Activated T-cell treated with anti-CD3 and anti-CD28 coated beads for 24 hours (primary cell): ENCODE measurements at places on chromosomes 2 and 18.

DNA sequence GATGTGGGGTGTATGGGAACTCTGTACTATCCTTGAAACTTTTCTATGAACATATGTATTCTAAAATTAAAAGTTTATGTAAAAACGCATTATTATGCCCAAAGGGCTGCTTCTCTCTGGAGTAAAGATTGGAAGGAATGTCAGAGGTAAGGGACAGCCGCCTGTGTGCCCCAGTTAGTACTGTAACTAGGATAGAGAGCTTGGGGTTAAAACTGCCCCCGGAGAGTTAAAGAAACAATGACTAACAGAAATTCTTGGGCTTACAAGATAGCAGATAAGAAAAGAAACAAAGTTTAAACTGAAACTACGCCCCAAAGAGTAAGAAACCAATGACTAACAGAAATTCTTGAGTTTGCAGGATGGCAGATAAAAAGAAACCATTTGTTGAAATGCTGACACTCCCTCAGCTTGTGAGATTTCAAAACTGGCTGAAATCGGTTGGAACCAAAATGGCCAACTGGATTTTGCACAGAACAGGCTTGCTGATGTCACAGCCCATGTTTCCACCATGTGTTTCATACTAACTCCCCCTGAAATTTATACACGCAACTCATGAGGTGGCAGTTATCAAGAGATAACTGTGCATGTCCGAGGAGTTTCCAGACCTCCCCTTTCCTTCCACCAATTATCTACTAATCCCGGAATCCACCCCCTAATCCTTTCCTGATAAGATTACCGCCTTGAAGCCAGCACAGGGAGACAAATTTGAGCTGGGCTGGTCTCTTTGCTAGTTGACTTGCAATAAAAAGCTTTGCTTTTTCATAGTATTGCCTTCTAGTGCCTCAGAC lies 8.7 kb upstream of the TXNDC2 start:
- no peak for DNase-seq

- DNase-seq = no peak
Measured at GRCh38 chr2:11257078-11257477, 87.4 kb downstream of the ROCK2 start.

DNA sequence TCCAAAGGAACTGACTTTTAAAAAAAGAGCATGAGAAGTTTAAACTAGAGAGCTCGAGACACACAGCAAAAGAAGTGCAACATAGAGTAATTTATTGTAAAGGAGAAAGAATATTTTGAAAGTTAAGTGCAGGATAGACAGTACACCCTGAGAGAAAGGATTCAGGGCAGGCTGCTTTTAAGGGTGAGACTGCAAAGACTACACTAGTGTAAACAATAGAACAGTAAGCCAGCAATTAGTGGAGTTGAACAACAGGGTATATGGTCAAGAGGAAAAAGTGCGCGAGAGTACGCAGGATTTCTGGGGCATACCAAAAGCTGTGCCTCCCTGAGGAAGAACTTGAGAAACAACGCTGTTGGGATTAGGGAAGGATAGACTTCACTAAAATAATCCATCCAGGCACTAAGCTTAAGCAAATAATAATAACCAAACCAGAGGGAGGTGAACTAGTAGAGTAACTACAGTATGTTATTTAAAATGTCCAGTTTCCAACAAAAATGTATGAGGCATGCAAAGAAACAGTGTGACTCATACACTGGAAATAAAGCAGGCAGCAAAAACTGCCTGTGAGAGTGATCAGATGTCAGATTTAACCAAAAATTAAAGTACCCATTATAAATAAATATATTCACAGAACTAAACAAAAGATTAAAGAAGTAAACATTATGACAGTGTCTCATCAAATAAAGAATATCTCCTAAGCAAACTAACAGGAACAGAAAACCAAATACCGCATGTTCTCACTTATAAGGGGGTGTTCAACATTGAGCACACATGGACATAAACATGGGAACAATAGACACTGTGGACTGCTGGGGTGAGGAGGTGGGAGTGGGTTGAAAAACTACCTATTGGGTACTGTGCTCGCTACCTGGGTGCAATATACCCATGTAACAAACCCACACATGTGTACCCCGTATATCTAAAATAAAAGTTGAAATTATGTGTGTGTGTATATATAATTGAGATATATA lies 40.5 kb upstream of the EMILIN2 start:
- DNase-seq = no peak

GRCh38 chr2:100292022-100292580 lies 30.2 kb downstream of the LONRF2 start:
- peak; percentile 37 for DNase-seq

DNA sequence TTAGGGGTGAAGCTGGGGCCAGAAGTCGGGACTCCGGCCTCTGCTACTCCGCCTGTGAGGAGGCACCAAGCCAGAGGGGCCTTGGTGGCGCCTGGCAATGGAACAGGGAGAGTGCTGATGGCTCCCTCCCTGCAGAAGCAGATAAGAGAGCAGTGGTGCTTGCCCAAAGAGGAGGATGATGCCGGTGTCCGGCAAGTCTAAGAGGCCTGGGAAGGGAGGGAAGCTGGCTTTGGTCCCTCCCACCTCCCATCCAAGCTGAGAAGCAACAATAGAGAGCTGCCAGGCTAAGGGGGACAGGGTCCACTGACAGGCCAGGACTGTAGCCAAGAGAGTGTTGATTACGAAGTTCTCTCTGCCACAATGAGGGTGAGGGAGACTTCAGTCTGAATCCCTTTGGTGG lies 479.5 kb downstream of the TNS1 start:
- DNase-seq = no peak

DNA sequence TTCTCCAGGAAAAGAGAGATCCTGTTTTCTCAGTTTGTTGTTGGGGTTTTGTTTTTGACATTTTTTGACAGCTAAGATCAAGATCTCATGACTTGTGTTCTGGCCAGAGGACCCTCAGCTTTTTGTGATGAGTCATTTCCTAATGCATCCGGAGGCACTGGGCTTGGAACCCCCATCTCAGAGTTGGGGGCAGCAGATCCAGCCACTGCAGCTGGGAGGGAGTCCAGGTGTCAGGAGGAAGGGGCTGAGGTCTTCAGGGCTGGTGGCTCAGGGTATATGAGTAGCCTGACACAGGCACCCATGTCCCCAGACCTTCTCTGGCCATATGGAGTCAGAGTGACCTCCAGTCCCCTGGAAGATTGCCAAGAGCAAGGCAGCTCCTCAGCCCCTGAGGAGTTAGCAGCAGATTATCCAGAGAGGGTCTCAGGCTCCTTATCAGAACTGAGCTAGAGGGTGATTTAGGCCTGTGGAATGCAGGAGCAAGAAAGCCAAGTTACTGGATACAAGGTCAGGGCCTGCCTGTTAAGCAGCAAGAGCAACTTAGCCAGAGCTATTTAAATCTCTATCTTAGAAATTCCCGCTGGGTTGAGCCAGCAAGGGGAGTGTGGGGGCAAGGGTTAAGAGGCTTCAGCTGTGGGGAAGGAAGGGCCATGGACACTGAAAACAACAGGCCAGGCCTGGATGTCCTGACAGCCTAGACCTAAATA lies 62.4 kb downstream of the TANC1 start:
- no peak for DNase-seq

GRCh38 chr2:157848213-157848612 lies 27.9 kb downstream of the ACVR1 start:
- no peak for DNase-seq

DNA sequence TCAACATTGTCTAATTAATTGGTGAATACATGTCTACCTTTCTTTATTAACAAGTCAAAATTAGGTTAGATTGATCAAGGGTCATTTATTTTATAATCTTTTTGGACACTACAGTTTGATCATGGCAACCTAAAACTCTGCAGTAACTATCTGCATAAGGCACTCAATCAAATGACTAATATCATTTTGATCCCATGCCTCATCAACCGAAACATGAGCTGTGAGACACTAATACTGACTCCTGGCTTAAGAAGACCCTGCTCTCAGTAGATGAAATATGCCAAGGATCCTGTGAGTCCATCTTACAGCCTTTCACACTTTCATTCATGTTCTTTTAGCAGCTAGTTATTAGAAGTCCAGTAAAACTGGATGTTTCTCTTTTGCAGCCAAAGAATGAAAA lies 169.4 kb upstream of the CAVIN2 start:
- DNase-seq = no peak

- no peak for DNase-seq
Measured at GRCh38 chr2:120490091-120490798, 144.3 kb downstream of the INHBB start.
